Caco-2 (cell line): ENCODE measurements at places on chromosomes 13 and 19.

GRCh38 chr13:91167706-91168385, 179.6 kb upstream of the MIR17HG start:
- no peak for DNase-seq

GRCh38 chr13:78540058-78540457, 63.3 kb downstream of the POU4F1 start:
- no peak for DNase-seq

- DNase-seq = no peak
These were observed 63.1 kb downstream of the ATP11A start for GRCh38 chr13:112752711-112753541.

- DNase-seq = no peak
These were observed 47.4 kb downstream of the FLT3 start for GRCh38 chr13:28052945-28053344.

DNA sequence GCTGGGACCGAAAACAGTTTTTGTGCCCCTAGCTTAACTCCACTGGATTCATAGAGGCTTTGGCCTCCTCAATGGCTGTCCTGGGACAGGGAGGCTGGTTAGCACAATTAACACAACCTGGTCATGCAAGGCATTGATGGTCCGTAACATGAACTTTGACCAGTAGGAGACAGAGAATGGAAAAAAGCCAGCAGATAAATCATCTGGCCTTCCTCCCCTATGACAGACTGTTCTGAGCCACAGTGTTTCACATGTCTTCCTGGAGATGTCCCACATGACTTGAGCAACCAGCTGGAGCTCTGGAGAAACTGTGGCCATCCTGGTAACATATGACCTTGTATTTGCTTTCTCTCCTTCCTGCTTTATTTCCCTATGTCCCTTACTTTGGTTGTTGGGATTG, 244.2 kb downstream of the UQCRFS1 start:
- DNase-seq = no peak

GRCh38 chr13:75360170-75360569, 121.8 kb downstream of the TBC1D4 start:
- DNase-seq = no peak

- DNase-seq = no peak
These were observed 317.5 kb downstream of the KLF12 start for GRCh38 chr13:73816702-73817101.

GRCh38 chr19:2277138-2277537, 4.8 kb downstream of the PEAK3 start:
- no peak for DNase-seq

- no peak for DNase-seq
These were observed 354.9 kb upstream of the SLITRK1 start for GRCh38 chr13:84237143-84237542.

DNA sequence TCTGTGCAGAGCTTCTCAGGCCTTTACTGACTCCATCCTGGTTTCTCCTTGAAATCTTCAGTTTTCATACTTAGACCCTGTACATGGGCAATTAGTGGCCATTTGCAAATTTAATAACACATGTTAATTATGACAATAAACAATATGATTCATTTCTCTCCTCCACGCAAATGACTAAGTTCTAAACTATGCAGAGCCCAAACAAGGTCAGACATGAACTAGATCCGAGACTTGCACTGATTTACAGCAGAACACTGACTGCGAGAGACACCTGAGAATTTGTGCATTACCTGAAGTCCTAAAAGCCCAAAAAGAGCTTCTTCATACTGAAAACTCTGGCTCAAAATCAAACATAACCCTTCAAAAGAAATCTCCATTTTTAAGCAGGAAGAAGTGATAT, 521.8 kb downstream of the MYO16 start:
- DNase-seq = no peak

DNA sequence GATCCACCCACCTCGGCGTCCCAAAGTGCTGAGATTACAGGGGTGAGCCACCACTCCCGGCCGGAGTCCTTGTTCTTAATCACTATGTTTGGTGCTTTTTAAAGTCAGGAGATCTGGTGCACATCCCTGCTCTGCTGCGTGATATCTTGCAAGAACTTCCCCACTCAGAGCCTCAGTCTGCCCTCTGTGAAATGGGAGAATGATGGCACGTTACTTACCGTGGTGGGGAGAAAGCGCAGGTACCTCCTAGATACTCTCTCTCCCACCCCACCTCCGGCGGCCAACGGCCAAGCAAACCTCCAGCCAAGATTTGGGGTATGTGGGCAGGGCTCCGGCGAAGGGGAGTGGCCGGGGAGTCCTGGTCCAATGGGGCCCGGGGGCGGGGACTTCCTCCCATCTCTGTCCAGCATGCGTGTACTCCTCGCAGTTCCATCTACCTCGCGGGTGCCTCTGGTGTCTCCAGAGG, at the start of gene RYR1:
RYR1 (plus strand) TSS at position 424 of the 466 bp plus-strand sequence. CDS start 139 bp downstream, outside the sequence.
- peak; percentile 27 for DNase-seq

GRCh38 chr19:48799358-48800300, 11.2 kb downstream of the BCAT2 start:
- no peak for DNase-seq

GRCh38 chr19:29785955-29786589, 25.7 kb upstream of the CCNE1 start:
- no peak for DNase-seq

DNA sequence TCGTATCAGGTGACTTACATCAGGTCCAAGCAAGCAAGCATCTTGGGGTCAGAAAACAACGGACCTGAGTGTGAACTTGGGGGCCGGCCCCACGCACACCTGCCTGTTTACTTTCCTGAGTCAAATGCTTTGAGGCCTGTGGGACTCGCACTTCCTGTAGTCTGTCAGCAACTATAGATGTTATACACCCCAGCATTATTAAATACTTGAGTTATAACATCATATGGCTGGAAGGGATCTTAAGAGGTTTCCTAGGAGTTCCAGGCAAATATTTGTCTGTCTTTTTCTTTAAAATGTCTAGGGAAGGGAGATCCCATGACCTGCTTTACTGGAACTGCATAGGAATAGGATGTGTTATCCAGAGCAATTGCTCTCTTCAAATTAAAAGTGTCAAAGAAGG, 280.6 kb downstream of the SHISA2 start:
- DNase-seq = no peak

- DNase-seq = no peak
These were observed 6.0 kb upstream of the TEX30 start for GRCh38 chr13:102779436-102780159.

- no peak for DNase-seq
These were observed 197.9 kb upstream of the STARD13 start for GRCh38 chr13:33483471-33483870.

DNA sequence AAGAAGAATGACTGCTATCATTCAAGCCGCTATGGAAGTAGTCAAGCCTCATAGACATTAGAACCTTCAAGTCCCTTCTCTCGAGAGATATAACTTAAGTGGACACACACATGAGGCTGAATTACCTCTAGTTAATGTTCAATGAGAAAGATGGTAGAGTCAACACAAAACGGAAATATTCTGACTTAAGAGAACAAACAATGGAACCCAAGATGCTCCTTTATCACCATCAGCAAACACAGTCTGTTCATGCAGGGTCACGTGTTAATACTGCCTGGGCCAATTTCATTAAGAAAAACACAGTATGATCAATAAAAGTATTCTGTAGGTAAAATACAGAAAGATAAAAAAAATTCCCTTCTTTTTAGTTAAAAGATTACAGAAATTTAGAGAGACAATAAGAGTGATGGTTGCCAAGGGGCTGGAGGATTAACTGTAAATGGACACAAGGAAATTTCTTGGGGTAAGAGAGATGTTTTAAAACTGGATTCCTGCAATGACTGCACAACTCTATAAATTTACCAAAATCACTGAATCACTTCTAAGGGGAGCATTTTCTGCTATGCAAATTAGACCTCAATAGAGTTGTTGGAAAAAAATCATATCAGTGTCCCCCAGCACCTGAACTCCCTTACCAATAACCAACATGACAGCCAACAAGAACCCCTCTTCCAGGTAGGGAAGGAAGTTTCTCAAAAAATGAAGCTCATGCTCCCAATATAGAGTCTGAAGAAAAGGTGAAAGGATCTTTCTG, 256.6 kb downstream of the ABCC4 start:
- no peak for DNase-seq
